DMS79 (cell line): ENCODE measurements at places on chromosomes 12 and 14.

GRCh38 chr12:92658611-92659010 lies 44.2 kb upstream of the PLEKHG7 start:
- no peak for DNase-seq

GRCh38 chr12:122081083-122081696 lies 2.6 kb downstream of the MLXIP start:
- DNase-seq = no peak

GRCh38 chr14:94175011-94175745 lies 1.1 kb downstream of the PPP4R4 start:
- no peak for DNase-seq

- no peak for DNase-seq
Observed at GRCh38 chr12:116604178-116604895, 45.2 kb downstream of the MAP1LC3B2 start.

GRCh38 chr12:51913071-51914033 lies 6.0 kb downstream of the ACVRL1 start:
- no peak for DNase-seq

DNA sequence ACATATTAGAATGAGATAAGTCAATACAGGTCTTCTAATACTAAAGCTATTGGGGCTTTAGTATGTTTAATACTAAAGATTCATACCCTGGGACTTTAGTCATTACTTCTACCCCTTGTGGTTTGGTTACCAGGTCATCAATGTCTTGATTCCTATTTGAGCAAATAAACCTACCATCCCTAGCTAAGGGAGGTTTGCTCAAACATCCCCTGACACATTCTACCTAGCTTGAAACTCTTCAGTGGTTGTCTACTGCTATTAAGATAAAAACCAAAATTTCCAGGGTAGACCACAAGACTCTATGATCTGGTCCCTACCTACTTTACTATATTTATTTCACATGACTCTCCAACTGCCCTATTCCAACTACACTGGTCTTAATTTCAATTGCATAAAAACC lies 7.3 kb upstream of the C2CD5 start:
- DNase-seq = no peak

DNA sequence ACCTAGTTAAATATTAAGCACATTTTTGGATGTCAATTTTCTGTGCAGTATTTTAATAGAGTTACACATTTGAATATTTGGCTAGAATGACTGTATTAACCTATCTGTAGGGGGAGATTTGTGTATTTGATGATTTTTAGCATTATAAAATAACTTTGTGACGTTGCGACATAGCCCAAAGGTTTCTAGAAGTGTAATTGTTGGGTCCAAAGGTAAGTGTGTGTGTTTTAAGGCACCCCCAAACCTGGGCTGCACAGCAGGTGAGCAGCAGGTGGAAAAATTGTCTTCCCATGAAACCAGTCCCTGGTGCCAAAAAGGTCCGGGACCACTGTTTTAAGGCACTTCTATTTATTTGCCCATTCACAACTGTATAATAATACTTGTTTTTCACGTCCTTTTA lies 3.3 kb downstream of the CCT2 start:
- DNase-seq = no peak

DNA sequence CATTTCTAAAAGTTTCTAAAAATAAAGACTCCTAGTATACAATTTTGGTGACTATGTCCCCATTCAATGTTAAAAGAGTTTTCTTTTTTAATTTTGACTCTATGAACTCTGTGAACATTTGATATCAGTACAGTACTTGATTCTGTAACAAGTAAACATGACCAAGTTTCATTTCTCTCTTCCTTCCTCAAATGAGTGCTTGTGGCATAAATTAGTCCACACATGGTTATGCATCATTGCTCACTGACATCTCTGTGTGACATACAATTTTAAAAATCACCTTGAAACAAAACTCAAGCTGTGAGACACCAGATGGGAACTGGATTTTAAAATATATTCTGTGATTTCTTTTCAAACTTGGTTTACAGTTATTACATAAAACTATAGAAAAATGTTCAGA lies 253.9 kb upstream of the MDGA2 start:
- no peak for DNase-seq
